ENCODE measurements at places on chromosomes 7 and 10.

DNA sequence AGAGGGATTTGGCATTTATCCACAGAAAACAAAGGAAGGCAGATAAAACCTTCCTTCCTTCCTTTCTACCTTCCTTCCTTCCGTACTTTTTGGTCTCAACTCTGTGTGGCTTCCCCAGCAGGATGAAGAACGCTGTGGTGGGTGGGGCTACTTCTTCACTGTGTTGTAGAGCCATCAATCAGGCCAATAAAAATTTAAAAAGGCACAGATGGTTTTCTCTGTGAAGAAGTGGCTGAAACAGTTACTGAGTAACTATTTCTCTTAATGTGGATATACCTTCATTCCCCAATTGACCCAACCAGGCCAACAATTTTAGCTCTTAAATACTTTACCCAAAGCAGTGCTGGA, 75.8 kb downstream of the ZNF92 start:
- no peak for DNase-seq

GRCh38 chr10:58780476-58780875, 267.8 kb downstream of the BICC1 start:
- DNase-seq = no peak

DNA sequence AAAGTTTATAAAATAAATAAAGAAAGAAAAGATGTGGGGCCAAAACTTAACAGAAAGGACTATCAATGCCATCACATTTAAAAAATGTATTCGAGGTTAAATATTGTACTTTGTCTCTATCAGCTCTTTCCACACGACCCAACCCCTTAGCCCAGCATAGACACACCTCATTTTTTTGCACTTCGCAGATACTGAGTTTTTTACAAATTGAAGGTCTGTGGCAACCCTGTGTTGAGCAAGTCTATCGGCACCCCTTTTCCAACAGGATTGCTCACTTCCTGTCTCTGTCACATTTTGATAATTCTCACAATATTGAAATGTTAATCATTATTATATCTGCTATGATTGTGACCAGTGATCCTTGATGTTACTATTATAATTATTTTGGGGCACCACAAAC, 151.6 kb upstream of the TBX20 start:
- DNase-seq = no peak

- DNase-seq = no peak
Measured at GRCh38 chr10:30374353-30374752, 25.3 kb upstream of the MTPAP start.

- no peak for DNase-seq
Measured at GRCh38 chr7:156604836-156605695, 35.5 kb upstream of the RNF32 start.
